ENCODE measurements at places on chromosomes 7 and 10.

DNA sequence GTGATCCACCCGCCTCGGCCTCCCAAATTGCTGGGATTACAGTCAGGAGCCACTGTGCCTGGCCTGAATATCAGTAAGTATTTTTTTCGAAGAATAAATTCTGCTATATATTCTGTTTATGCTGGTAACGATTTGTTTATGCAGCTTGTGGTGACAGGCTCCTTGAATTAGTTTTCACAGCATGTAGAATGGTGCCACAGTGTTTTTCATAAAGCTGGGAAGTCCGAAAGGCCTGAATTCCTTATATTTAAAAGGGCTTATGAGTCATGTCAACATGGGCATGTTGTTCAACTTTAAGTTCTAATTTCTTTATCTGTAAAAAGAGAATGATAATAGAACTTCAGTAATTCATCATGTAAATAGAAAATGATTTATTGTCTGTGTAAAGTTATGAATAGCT is 42.2 kb upstream of the WASL start:
- no peak for DNase-seq

- DNase-seq = peak; percentile 10
Observed at GRCh38 chr10:91163869-91164474, 56.5 kb upstream of the PCGF5 start.

GRCh38 chr7:35695473-35695850 is 527 bp upstream of the HERPUD2 start:
- no peak for DNase-seq

DNA sequence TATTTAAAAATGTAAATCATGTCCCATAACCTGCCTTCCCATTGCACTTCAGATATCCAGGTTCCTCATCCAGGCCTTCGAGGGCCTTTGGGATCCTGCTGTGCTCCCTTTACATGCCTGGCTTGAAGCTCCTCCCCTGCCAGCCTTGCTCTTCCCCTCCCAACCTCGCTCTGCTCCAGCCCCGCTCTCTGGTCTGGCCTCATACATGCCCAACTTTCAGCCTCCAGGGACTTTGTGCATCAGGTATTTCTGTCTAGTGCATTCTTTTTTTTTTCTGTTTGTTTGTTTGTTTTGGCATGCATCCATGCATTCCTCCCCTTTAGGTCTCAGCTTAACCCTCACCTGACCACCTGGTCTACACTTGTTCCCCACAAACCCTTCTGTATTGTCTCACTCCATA is 160.3 kb downstream of the SNX10 start:
- DNase-seq = no peak

- no peak for DNase-seq
Observed at GRCh38 chr10:111531690-111532089, 454.9 kb downstream of the ADRA2A start.

DNA sequence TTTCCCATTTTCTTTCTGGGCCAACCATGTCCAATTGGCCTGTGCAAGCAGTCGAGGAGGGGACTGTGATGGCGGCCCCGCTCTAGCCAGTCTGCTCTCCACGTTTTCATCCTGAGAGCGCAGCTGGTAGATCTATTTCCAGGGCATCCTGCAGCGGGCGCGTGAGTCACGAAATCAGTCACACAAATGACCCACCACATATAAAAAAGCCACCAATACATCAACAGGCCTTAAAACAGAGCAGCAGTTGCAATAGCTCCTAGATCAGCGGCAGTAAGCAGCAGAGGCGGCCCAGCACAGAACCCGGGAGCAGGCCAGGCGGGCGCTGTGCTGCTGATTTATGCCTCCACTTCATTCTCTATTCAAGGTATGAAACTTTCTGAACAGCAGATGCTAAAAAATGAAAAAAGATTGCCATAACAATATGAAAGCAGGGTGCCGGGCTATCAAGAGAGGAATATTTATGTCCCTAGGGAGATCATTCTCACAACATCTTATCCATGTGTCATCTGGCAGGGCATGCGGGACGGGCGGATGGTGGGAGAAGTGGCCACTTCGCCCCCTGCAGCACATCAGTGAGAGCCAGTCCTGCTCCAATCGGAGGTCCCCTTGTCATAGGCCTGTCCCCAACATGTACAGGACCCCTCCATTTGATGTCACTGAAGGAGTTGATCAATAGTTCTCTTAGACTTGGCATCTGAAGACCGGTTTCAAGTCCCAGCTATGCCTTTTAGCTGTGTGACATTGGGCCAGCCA is 98.0 kb upstream of the GPR26 start:
- DNase-seq = no peak

GRCh38 chr10:84583501-84583900 is 255.1 kb downstream of the CCSER2 start:
- no peak for DNase-seq

DNA sequence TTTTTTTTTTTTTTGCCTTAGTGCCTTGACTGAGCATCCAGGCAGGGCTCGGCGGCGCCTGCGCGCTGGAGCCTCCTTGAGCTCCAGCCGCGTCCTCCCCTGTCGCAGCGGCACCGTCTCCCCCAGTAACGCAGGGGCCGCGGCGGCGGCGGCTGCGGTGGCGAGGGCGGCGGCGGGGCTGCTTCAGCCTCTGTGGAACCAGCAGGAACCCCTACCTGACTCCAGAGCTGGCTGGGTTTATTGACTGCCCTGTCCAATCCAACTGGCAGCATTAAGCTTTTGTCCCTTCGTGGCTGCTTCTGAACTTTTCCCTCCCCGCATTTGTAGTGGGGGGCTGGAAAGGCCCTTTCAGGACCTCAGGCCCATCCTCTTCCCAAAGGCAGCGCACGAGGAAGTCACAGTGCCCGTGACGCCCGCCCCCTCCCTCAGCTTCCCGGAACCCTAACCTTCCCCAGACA is at the start of gene GPR85:
GPR85 (minus strand) TSS at position 397 of the 458 bp plus-strand sequence. CDS start 2,106 bp downstream, outside the sequence.
- DNase-seq = peak; percentile 9

- DNase-seq = no peak
Observed at GRCh38 chr7:91079487-91079886, 184.7 kb upstream of the FZD1 start.

GRCh38 chr10:100307684-100308083 is 21.2 kb upstream of the BLOC1S2 start:
- no peak for DNase-seq

- DNase-seq = no peak
Observed at GRCh38 chr7:82501346-82501745, 57.8 kb upstream of the CACNA2D1 start.

Measured in GM19239 (cell line).